Pancreas (tissue), 10 donors: ENCODE measurements at places on chromosomes 11 and 22. TPM values are rescaled to one million over a fixed set of nuclear protein-coding genes. Genes with fewer than 3 reads are reported as not detected.

The MEI1 gene
- total RNA-seq: 0.28 TPM

The CRYBB3 gene
- total RNA-seq: 0.26 TPM

The SLC22A9 gene
- total RNA-seq: 0.12 TPM

The RRAS2 gene
- 15.4 TPM for total RNA-seq

The TRIM49 gene
- total RNA-seq: not detected

The OR51B4 gene
- total RNA-seq: not detected

The TP53I11 gene
- total RNA-seq: 40.2 TPM

The CD3E gene
- 1.6 TPM for total RNA-seq
